ENCODE measurements at places on chromosomes 12 and 14.

GRCh38 chr12:13537623-13538022, 341.1 kb downstream of the EMP1 start:
- no peak for DNase-seq

DNA sequence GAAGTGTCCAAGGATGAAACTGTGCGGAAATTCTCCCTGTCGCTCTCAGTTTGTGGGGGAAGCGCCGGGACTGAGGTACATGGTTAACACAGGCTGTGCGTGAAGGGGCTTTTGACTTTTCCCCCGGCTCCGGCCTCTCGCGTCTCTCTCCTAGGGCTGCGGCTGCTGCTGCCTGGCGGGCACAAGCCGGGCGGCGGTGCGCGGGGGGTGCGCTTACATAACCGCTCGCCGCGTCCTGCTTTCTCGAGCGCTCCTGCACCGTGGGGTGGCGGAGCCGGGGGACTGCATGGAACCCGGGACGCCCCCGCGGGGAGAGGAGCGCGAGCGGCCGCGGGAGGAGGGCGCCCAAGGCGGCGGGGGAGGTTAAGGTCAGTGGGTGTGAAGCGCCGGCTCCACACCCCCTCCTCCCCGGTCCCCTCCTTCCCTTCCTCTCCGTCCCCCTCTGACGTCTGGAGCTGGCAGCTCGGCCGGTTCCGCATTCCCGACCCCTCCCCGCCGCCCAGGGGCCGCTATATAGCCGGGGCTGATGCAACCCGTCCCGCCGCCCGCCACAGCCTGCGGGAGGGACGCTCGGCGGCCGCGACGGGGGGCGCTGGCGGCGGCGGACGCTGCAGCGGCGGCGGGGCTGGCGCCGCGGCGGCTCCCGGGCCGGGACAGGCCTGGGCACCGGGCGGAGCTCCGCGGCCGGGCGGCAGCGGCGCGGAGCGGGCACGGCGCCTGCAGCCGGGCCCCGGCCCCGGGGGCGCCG, at the start of gene JDP2:
Gene JDP2, plus strand, starts transcription at position 541 of the 748 bp plus-strand sequence. CDS start 9,899 bp downstream, outside the sequence.
- DNase-seq = peak; percentile 4

DNA sequence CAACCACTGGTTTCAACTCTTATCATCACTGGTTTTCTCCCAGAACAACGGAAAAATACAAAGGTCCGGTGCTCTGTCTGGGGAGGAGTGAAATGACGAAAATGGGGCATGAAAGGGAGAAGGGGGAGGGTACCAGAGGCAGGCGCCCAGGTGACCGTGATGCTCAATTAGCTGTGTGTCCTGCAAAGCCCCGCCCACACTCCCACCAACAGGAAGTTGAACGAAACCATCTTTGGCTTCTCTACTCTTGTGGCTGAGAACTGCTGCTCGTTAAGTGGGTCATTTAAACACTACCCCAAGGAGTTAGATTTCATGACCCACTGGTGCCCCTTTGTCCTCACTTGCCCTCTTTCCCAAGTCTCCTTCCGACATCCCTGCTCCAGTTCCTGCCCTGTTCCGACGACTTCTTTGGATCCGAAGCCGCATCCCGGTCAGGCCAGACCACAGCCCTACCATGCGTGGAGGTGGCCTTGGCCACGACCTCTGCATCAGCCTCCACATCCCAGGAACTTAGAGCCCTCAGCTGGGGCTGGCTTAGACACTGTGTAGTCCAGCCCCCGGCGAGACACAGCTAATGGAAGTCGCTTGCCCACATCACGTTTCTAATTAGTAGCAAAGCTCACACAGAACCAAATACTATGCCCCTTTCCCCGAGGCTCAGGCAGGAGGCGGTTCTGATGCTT, 11.4 kb upstream of the LRTM2 start:
- no peak for DNase-seq

GRCh38 chr12:10551375-10551774, 45.7 kb downstream of the EIF2S3B start:
- no peak for DNase-seq

DNA sequence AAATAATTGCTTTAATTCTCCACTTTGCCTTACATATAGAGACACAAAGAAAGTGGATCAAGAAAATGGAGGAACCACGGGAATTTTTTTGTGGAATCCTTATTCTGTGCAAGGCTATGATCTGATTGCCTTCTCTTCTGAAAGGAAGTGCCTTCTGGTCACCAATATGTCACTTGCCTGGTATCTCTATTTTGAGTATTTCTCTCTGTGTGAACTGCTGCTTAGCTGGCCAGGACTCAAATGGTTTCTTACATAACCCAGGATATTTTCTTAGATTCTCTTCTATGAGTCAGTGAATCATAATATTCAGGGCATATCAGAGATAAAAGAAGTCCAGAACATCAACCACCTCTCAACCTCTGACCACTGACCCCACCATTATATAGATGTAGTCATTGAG, 156.1 kb downstream of the DIO2 start:
- DNase-seq = no peak
